ENCODE measurements at places on chromosomes 13 and 19. TPM values are rescaled to one million over a fixed set of nuclear protein-coding genes. Genes with fewer than 3 reads are reported as not detected.

The TMEM238 gene
- not detected for total RNA-seq

The SPC24 gene
- total RNA-seq: 2.4 TPM

The CD33 gene
- 11.7 TPM for total RNA-seq

The PGLYRP2 gene
- not detected for total RNA-seq

The GJB6 gene
- total RNA-seq: not detected

The CEACAM8 gene
- total RNA-seq: not detected

The ZNF835 gene
- 14.5 TPM for total RNA-seq

GRCh38 chr13:39968646-39969475 is 313.4 kb downstream of the COG6 start:
- DNase-seq: no peak

DNA sequence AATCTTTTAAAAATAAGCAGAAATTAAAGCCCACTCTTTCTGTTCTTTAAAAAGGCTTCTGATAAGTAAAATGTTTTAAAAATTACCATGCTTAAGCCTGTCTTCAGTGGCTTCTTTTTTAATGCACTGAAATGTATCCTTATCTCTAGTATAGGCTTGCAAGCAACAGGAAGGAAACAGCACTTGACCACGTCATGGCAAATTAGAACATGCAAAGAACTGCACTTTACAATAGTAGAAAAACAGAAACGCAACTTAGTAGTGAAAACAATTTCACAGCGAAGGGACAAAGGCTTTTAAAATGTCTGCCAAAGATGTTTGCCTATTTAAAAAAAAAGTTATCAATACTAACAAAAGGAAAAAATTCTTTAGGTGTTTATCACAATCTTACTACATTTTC is 36.3 kb downstream of the ELF1 start:
- DNase-seq: no peak

The ZSCAN5B gene
- total RNA-seq: not detected

DNA sequence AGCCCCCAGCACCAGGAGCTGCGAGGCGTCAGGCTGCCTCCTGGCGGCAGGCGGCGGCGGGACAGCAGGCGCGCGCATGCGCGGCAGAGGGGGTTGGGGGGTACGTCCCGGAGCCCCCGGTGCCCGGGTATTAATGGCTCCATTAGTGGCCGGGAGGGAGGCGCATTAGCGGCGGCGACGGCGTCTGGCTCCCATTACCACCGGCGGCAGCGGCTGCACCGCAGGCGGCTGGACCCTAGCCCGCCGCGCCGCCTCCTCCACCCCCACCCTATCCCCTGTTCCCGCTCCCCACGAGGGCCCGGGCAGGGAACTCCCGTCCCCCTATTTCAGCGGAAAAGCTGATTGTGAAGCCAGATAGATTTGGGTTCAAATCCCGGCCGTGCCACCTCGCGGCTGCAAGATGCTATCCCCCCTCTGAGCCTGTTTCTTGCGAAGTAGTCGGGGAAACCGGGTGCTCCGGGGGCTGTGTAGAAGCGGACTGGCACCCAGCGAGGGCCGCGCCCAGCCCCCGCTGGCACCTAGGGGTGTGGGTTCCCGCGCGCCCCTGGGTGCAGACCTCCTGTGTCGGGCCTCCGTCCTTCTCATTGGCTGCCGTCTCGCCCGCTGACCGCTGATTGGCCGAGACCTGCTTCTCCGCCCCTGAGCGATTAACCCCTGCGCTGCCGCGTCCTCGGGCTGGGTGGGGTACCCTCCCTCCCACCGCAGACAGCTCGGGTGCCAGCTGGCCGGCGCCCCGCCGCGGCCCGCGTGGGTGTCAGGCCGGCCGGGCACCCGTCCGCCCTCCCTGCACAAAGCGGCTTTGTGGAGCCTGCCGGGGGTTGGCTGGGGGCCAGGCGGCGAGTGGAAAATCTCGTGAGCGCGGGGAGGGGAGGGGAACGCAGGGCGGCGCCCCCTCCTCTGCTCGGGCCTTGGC is 11.1 kb downstream of the CIC start:
- peak; percentile 87 for DNase-seq

The HOMER3 gene
- total RNA-seq: 40.6 TPM

The ZNF682 gene
- total RNA-seq: 2.3 TPM

The VSTM1 gene
- not detected for total RNA-seq

The PRR20E gene
- total RNA-seq: not detected

All from thoracic aorta (tissue), 2 donors.